NCI-H1694 (cell line): ENCODE measurements at places on chromosomes 2 and 18.

- no peak for DNase-seq
Measured at GRCh38 chr2:97722227-97722626, 8.9 kb downstream of the ZAP70 start.

DNA sequence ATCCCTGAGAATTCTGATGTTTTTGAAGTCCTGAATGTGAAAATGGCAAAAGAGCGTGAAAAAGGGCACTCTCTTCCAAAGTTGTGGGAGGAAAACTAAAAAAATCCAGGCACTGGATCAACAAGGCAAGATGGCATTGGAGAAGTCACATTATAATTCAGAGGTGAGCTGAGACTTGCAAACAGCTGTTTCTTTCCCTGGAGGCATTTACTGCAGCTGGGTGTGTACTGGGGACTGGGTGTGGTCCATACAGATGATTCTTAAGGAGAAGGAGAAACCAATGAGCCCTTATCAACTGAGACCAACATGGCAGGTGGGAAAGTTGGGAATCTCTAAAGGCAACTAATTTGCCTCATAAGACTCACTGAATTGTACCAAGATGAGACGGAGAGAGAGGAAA lies 313.9 kb downstream of the TRIB2 start:
- no peak for DNase-seq

GRCh38 chr2:237883951-237884446 lies 24.6 kb downstream of the RAMP1 start:
- DNase-seq: no peak

DNA sequence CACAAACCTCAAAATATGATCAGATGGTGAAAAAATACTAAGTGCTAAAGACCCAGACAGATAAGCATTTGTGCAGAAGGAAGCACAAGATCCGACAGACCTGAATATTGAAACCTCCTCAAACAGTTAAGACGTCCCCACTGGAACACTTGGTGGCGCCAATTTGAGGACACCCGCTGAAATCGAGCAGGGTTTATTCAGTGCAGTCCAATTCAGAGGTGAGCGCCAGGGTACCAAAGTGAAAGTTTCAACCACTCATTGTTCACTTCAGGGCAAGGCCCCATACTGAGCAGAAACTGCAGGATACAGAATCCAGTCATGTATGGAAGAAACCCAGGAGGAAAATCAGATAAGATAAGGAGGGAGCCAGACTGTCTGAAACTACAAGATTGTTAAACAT lies 417.6 kb downstream of the LRRTM4 start:
- no peak for DNase-seq

DNA sequence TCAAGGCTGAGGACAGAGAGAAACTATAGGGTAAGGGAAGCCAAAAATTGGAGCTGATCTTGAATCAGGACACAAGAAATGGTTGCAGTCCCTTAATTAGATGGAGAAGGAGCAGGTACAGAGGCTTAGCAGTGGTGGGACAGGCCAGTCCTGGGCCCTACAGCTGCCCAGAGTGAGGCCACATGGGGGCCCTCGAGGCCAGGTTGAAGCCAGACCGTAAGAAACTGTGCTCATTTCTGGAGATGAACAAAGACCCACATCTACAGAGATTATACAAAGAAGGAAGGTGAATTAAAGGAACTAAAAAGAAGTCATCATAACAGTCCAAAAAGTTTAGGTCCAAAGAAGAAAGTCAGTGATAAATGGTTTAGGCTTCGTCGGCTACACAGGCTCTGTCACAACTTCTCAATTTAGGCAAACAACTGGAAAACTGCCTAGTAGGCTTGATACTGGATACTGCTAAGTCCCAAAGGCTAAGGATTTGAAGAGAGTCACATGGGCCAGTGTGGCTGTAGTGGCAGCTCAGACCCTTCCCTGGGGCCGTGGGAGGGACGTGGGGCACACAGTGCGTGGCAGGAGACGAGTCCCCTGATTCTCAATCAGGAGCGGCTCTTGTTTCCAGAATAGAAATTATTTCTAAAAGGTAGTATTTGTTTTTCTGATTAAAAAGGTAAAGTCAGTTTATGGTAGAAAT lies 50.4 kb upstream of the CNGA3 start:
- no peak for DNase-seq

DNA sequence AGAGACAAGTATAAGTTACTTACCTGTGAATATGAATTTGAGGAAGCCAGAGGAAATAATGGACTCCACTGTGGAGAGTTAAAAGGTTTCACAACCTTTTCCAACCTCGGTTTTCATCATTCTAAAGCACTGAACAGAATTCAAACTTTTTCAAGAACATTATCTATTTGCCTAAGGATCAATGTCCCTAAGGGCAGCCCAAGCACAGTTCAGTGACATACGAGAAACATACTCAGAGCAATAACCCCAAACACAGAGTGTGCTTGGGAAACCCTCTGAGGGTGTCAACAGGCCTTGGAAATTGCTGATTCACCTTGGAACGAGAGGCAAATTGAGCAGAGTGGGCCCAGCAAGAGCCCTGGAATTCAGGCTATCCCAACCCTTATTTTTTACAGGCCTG lies at the start of gene ABCB11:
TSS of gene ABCB11 (minus strand) at position 123 of the 400 bp plus-strand sequence. CDS start 13,199 bp downstream, outside the sequence.
- no peak for DNase-seq

DNA sequence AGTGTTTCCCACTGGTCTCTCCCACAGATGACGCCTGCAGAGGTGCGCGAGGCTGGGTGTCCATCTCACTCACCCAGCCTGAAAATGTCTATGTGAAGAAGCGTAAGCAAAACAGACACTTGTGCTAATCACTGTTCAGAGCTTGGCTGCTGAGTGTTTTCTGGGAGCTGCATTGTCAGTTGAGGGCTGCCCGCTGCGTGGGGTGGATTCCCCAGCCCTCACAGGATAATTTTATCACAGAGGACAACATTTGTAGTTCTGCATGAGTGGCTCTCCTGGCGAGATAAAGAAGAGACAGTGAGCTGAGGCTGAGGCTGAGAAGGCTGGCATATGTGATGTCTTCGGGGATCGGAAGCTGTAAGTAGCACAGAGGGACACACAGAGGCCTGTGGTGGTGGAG lies 16.2 kb upstream of the CAPN13 start:
- no peak for DNase-seq

- DNase-seq: no peak
Measured at GRCh38 chr2:28054916-28055315, 164.4 kb downstream of the BABAM2 start.

- DNase-seq: no peak
Measured at GRCh38 chr2:32058130-32058529, 5.2 kb upstream of the SPAST start.

GRCh38 chr18:43484710-43485109 lies 207.4 kb upstream of the SYT4 start:
- DNase-seq: no peak

DNA sequence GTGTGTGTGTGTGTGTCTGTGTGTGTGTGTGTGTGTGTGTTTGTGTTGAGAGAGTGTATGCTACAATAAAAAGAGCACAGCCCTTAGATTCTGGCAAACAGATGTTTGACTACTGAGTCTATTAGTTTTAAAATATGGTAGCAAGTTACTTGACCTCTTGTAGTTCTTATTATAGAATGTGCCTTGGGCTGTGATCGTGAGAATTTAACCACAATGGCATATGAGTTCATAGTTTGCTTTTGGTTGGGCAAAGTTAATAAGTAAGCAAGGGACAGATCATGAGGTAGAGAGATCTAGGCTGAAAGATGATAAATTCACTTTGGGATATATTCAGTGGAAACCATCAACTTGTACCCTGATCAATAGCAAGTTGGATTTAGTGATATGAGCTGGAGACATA lies 334.3 kb upstream of the VWC2L start:
- DNase-seq: no peak

- DNase-seq: no peak
Measured at GRCh38 chr2:1940679-1941078, 196.4 kb upstream of the PXDN start.

- DNase-seq: no peak
Measured at GRCh38 chr2:174324530-174324929, 10.2 kb upstream of the SP9 start.

- no peak for DNase-seq
Measured at GRCh38 chr18:67733088-67733487, 216.6 kb upstream of the DSEL start.

GRCh38 chr2:127065299-127065939 lies 41.5 kb downstream of the BIN1 start:
- no peak for DNase-seq

- no peak for DNase-seq
Measured at GRCh38 chr18:44458777-44459176, 221.9 kb upstream of the SETBP1 start.

- no peak for DNase-seq
Measured at GRCh38 chr2:174704642-174705041, 59.6 kb downstream of the CHRNA1 start.

DNA sequence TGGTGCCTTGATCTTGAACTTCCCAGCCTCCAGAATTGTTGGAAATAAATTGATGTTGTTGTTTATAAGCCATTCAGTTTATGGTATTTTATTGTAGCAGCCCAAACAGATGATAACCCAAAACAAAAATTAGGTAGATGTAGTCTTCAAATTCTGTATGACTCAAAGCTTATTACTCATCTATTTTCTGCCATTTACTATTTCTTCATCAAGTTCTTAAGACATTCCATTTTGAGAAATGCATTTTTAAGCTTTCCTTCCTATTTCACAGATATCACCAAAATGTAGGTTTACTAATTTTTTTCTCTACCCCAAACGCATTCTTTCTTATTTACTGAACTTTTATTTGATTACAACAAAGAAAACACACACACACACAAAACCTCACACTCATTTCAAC lies 148.2 kb downstream of the RND3 start:
- no peak for DNase-seq

DNA sequence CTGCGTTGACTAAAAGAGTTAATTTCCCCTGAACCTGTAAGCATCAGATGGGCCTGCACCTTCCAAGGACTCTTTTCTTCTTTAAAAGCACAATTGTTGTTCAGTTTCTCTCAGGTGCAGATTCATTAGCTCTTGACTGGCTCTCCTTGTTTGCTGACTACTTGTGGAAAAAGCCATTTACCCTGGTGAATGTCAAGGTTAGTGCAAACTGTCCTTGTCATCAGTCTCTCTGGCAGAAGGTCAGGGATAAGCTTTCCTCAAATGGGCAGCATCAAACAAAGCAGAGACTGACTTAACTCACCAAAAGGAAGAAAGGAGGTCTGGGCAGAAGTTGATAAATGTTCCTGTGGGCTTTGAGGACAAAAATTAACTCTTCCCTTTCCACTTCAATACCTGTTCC lies 922.7 kb downstream of the BCL11A start:
- DNase-seq: no peak

GRCh38 chr2:27717070-27717795 lies 53.5 kb downstream of the SLC4A1AP start:
- DNase-seq: peak; percentile 68

DNA sequence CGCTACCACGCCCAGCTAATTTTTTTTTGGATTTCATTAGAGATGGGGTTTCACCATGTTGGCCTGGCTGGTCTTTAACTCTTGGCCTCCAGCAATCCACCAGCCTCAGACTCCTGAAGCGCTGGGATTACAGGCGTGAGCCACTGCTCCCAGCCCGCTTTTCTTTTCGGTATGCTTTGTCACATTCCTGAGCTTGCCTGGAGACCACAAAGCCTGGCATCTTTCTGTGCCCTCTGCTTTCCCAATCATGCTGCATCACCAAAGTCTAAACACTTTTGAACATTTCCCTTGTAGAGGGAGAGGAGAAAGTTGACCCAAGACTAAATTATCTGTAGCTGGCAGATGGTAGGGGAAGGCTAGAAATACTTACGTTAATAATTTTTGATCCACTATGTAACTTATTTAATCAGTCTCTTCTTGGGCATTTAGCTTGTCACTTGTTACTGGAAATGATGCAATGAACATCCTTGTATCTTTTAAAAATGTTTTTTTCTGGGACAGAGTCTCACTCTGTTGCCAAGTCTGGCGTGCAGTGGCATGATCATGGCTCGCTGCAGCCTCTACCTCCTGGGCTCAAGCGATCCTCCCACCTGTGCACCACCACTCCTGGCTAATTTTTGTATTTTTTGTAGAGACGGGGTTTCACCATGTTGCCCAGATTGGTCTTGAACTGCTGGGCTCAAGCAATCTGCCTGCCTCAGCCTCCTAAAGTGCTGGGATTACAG lies 2.7 kb upstream of the NPC1 start:
- no peak for DNase-seq

GRCh38 chr2:107633580-107634147 lies 193.0 kb upstream of the RGPD4 start:
- DNase-seq: no peak

- no peak for DNase-seq
Measured at GRCh38 chr2:177881008-177881747, 191.4 kb downstream of the PDE11A start.

GRCh38 chr2:217491271-217491670 lies 511.5 kb downstream of the TNS1 start:
- no peak for DNase-seq

- peak; percentile 21 for DNase-seq
Measured at GRCh38 chr18:35580701-35581539, 620 bp upstream of the GALNT1 start.

DNA sequence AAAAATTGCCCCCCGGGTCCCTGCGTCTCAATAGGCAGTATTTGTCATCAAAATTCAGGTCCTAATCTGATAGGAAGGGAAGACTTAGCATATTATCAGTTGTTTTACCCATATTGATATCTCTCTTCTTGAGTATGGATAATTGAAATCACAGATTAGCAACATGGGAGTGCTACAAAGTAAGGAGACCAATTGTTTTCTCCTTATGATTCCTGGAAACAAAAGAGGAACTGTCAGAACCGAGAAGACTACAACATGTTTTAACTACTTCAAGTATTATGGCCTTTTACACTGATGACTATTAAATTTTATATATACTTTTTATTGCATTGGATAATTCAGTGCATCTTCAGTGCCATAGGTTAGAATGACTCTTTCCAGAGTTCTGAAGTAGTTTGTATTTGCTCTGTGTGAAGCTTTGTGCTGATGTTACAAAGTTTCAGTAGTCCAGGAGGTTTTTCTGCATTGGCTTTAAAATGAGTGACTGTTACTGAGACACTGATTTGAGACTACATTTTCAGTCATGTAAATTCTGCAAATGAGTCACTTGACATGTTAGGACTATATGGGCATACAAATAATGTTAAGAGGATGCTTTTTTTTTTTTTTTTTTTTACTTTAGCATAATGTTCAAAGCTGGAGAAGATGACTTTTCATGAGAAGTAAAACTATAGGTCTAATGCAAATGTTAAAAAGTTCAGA lies 19.7 kb upstream of the TLK1 start:
- DNase-seq: no peak

GRCh38 chr18:8337211-8337610 lies 272.0 kb upstream of the RAB12 start:
- no peak for DNase-seq

- DNase-seq: no peak
Measured at GRCh38 chr2:236205867-236206645, 37.9 kb upstream of the GBX2 start.

- DNase-seq: no peak
Measured at GRCh38 chr2:107025869-107026380, 140.0 kb upstream of the ST6GAL2 start.
